H7 (cell line): ENCODE measurements at places on chromosomes 7 and 10. TPM values are rescaled to one million over a fixed set of nuclear protein-coding genes. Genes with fewer than 3 reads are reported as not detected.

SPAM1 gene
- total RNA-seq, result not detected in 2 replicates

FEZF1 gene
- total RNA-seq, result 2.1 and 5.0 TPM in 2 replicates

MRC1 gene
- 0.07 and 0.17 TPM in 2 replicates for total RNA-seq

LIPN gene
- total RNA-seq, result not detected in 2 replicates

DNA sequence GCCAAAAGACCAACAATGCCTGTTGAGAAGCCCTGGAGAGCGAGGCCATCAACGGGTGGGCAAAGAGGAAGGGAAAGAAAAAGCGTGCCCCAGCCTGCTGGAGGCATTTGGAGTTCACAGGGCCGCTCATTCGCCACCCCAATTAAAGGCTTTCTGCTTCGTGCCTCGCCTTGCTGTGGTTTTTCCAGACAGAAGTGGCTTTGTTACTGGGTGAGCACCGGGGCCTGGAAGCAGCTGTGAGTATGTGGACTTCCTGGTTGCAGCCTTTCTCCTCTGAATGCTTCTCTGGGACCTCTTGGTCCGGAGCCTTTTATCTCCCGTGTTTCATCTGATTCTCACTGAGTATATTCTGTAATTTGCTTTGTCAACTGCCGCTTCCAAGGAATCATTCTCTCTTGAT is 118.1 kb upstream of the EGR2 start:
- DNase-seq, result no peak
